Aorta (tissue), 5 donors: ENCODE measurements at places on chromosomes 3 and 15. TPM values are rescaled to one million over a fixed set of nuclear protein-coding genes. Genes with fewer than 3 reads are reported as not detected.

GRCh38 chr3:126134219-126134975 lies 46.0 kb downstream of the ALDH1L1 start:
- DNase-seq = peak; percentile 68

GRCh38 chr15:96448923-96449322 lies 118.4 kb downstream of the NR2F2 start:
- no peak for DNase-seq

GRCh38 chr3:82942041-82942440 lies 1180.6 kb upstream of the GBE1 start:
- DNase-seq = no peak

Gene CILP
- 0.28 TPM for polyA plus RNA-seq

Gene TIPIN
- polyA plus RNA-seq = 2.6 TPM
